ENCODE measurements at places on chromosomes 2 and 18.

DNA sequence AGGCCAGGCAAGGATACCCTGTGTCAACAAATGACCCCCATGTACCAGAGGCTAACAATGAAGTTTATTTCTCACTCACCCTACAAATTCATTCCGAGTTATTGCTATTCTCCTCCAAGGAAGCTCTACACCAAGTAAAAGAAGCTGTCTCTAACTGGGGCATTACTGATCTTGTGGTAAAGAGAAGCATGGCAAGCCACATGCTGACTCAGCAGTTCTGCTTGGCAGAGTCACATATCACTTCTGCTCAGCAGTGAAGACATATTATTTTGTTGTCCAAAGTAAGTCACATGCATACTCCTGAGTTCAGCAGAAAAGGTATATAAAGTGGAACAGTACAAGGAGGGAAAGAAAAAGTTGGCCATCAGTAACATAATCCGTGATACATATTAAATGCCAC lies 315.8 kb downstream of the GULP1 start:
- DNase-seq: no peak

DNA sequence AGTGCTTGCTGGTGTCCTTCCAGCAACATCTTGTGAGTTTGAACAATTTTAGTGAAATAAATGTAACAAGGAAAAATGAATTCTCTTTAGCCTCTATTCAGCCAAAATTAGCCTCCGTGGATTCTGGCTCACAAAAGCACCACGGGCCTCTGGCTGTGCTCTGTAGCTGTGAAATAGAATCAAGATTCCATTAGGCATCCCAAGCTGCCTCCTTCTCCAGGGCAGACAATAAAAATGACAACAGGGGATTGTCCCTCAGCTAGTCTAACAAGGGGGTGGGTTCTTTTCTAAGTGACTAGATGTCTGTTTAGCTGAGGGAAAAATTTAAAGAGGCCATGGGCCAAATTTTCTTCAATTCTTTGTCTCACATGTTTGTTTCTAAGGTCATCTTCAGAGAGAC lies 254.7 kb upstream of the FIGN start:
- no peak for DNase-seq

- no peak for DNase-seq
These were observed 26.7 kb downstream of the FBLN7 start for GRCh38 chr2:112164876-112165275.

- no peak for DNase-seq
These were observed 145.1 kb upstream of the PID1 start for GRCh38 chr2:229416116-229416694.

DNA sequence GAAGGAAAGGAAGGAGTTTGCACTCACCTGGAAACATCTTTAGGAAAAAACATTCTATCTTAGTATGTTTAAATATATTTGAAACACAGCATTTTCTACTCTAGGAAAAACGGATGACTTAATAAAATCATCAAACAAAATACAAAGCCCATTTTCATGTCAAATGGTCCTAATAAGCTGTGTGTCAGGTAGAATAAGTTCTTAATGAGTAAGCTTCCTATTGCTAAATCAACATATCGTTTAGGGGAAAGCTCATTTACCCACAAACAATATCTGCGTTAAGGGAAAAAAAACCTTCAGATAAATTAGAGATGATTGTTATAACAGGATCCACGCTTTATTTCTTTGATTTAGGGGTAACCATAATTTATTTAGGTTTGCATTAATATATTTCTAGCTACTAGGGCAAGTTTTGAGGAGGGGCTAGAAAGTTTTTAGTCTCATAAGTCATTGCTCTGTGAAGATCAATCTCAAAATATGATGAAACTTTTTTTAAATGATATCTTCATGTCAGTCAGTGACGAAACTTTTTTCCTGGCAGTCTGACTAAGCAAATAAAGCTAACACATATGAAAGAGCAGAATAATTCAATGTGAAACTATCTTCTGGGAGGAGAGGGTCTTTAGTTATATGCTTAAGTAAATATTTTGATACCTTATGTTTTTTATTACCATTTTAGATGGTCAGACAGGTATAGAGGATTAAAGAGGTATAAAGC lies 147.1 kb downstream of the WDSUB1 start:
- DNase-seq: no peak

Data from iPS-NIHi11 (cell line).